ENCODE measurements at places on chromosomes 2 and 18. TPM values are rescaled to one million over a fixed set of nuclear protein-coding genes. Genes with fewer than 3 reads are reported as not detected.
A peak's percentile ranks its signal among the peaks of the same experiment; 100 is the strongest.

The SPR gene
- total RNA-seq = 62.2 TPM

GRCh38 chr2:182456784-182457183, 29.9 kb upstream of the PDE1A start:
- DNase-seq = peak; percentile 71

- DNase-seq = no peak
These were observed 172.2 kb downstream of the DPP10 start for GRCh38 chr2:114614592-114614991.

The GCKR gene
- 1.6 TPM for total RNA-seq

DNA sequence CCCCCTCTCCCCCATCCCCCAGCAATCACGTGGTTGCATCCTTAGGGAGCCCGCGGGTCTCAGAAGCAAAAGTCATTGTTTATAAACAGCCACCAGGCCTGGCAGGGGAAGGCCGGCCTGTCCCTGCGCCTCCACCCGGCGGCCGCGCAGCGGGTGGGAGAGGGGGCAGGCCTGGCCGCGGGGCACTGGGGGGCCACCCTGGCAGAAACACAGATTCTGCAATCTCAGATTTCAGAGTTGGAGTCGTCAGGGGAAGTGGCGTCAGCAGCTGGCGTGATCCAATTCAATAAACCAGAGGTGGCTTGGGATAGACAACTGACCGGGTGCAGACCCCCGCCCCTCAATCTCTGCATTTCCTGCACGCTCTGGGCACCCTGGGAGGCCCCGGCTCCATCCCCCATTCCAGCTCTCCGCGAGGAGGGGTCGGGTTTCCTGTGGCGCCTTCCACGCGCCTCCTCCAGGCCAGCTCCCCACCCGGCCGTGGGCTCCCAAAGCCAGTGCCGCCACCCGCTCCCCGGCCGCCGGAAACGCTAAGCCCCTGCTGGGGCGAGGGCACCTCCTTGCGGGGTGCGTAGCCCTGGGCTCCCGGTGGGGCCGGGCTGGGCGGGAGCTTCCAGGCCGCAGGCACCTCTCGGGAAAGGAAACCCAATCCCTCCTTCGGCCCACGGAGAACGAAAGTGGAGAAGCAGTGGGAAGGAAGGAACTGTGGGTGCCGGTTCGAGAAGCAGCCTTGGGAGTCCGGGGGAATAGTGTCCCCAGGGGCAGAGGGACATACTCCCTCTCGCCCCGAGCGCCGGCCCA, 1.1 kb downstream of the BIN1 start:
- DNase-seq = no peak

The BBS5 gene
- 2.3 TPM for total RNA-seq

DNA sequence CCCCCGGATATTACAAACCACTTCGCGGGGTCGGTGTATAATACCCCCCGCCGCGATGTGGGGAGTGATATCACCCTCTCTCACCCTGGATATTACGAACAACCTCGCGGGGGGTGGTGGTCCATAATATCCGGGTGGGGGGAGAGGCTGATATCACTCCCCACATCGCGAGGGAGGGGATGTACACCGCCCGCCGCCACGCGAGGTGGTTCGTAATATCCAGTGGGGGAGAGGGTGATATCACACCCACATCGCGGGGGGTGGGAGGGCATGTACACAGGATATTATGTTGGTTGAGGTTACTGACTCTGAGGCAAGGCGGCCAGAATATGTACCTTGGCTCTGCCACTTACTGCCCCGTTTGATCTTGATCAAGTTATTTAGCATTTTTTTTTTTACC, 14.8 kb upstream of the CWC22 start:
- no peak for DNase-seq

GRCh38 chr2:207041279-207041678, 102.0 kb downstream of the CPO start:
- no peak for DNase-seq

GRCh38 chr18:22667616-22668422, 250.1 kb upstream of the CTAGE1 start:
- no peak for DNase-seq

Measured in renal cortical epithelial cell (primary cell).